ENCODE measurements at places on chromosomes 11 and 22.

GRCh38 chr11:109088086-109088485 lies 333.9 kb upstream of the C11orf87 start:
- DNase-seq, result no peak

- DNase-seq, result no peak
Measured at GRCh38 chr11:6225896-6226295, 8.5 kb downstream of the FHIP1B start.

DNA sequence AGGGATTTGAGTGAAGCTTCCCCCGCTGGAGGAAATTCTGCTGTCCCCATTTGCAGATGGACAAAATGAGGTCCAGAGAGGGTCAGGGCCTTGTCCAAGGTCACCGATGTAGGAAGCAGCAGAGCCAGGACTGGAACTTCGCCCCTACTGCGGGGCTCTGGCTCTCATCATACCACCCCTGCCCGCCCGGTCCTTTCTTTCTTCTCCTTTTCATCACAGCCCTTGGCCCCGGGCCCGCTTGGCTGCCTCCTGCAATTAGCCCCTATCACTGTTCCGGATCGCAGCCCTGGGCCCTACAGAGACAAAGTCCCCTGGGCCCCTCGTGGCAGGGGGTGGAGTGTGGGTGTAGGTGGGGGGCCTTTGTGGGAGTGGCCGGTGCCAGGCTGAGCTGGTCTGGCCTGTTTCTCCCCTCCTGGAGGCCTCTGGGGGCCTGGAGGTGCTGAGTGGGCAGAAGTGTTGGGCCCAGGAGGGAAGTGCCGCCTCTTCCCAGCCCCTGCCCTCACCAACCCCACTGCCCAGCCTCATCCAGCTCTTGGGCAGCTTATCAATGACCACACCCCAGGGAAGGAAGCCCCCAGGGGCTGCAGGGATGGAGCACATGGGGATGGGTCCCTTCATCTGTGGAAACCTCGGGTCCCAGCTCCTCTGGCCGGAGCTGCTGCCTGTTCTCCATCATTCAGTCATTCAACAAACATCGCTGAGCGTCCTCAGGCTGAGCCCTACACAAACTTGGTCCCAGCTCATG lies 3.4 kb downstream of the EMID1 start:
- DNase-seq, result no peak

DNA sequence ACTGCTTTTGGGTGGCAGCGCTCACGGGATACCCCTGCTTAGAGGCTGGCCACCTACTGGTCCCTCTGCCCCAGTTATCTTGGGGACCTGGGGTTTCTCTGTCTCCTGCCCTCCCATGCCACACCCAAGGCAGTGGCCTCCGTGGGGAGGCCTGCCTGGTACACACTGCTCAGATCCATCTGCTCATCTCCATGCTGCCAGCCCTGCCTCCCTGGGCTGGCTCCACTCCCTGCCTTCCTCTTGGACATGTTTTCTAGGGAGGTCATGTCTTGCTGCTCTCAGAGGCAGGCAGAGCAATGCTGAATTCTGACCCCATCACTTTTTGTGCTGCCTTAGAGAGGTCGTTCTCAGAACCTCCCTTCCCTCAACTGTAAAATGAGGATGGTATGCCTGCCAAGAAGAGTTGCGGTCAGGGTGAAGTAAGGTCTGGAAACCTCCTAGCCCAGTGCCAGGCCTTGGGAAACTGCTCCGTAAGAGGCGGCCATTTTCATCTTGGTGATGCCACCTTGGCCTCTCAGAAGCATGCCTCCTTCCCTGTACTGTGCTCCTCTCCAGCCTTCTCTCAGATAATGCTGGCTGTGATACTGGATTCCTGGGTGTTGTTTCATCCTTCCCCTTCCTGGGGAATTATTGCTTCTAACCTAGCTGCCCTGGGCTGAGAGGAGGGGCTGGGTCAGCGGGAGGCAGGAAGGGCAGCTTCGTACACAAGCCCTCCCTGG lies 186.4 kb upstream of the ZBED5 start:
- DNase-seq, result no peak

- DNase-seq, result no peak
Measured at GRCh38 chr22:19896665-19897355, 42.1 kb upstream of the GNB1L start.

DNA sequence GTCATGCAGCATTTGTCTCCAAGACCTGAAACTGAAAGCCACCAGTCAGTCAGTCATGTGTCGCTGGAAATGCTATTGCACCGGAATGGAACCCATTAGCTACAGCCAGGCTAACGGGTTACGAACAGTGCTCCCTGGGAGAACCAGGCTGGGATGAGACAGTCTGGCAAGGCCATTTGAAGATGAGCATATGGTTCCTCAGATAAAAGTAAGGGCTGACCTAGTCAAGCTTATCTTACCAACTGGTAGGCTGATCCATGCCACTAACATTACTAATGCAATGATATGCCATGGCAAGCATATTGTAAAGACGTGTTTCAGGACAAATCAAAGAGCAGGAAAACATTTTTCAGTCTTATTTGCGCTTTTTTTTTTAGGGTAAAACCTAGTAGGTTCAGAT lies 28.4 kb downstream of the NAP1L4 start:
- DNase-seq, result no peak

GRCh38 chr22:33013531-33014162 lies 44.5 kb downstream of the SYN3 start:
- no peak for DNase-seq

DNA sequence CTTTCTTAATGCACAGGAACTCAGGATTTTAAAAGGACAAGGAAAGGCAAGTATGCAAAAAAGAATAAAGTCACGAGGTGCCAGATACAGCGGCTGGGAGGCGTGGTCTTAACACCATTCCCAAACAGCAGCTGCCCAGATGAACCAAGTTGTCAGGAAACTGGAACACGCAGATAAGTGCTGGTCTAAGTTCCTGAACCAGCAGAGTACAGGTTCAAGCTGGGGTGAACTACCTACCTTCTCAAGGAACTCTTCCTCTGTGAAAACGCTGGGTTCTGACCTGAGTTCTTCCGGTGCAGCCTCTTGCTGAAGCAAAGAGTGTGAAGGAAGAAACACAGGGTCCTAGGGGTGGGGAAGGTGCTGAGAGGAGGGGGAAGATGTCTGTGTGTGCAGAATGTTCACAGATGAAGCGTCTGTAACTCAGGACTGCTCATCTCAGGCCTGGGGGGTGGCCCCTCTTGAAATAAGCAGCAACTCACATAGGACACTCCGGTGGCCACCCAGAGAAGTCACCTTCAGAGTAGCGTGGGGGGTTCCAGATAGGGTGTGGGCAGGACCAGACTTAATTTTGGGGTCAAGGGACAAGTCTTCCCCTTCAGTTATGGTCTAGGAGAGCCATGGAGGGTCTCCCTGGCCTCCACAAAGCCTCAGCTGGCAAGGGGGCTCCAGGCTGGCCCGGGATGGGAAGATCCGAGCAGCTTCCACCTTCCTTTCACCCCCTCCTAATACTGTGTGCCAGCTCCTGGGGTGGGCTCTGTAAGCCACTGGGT lies 3.2 kb downstream of the TPST2 start:
- no peak for DNase-seq

DNA sequence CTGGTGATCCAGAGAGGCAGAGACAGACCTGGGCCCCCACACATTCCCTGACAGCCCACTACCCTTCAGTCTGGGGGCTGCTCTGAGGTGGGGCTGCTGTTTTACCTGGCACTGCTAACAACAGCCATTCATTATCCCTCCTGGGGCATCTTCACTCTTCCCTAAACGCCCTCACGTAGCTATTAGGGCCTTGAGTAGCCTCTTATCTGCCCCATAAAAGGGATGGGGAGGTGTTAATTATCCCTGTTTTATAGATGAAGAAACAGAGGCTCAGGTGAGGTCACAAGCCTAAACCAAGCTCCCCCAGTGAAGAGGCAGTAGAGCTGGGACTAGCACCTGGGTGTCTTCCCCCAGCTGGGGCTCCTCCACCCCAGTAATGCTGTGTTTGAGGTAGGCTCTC lies 79.5 kb downstream of the KIAA1671 start:
- DNase-seq, result no peak

- no peak for DNase-seq
Measured at GRCh38 chr22:50576806-50577696, 1.2 kb downstream of the CPT1B start.

DNA sequence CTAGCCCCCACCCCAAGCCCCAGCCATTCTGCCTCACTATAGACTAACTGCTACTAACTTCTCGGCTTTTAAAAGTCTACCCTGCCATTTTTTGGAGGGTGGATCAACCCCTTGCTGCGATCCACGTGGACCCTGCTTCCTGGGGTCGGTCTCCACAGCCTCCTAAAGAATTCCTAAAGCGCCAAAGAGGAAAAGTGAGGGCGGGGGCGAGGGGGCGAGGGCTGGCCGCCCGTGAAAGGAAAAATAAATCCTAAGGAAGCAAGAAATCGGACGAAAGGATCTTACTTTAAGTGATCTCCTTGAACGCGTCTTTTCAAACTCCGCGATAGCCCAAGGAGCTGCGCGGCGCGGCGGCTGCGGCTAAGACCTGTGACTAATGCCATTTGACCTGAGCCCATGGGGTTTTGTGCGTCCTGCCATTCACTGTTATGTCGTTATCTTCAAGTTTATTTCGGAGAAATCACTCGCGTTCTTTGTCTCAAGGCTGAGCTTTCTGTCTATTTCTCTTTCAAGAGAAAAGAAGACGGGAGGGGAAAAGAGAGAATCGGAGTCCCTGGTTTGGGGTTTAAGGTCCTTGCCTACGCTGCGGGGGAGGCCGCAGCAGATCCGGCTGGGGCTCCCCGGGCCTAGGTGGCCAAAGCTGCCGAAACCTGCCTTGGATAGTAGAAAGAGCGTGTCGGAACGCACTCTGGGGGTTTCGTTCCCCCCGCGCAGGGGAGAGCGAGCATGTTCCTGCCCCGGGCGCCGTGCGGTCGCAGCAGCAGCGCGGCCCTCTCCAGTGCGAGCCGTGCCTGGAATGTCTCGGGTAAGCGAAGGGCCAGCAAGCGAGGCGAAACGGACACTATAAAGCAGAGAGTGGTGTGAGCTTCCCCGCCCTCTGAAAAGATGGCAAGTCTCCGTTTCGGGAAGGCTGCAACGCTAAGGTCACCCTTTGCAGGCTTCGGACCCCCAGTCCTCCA lies 2.8 kb upstream of the DBX1 start:
- DNase-seq, result no peak

GRCh38 chr11:3111466-3111865 lies 53.6 kb downstream of the OSBPL5 start:
- DNase-seq, result no peak

GRCh38 chr11:114232400-114233059 lies 63.7 kb upstream of the NNMT start:
- DNase-seq, result no peak
